Activated CD8-positive, alpha-beta memory T cell treated with anti-CD3 and anti-CD28 coated beads for 4 hours (primary cell): ENCODE measurements at places on chromosomes 2 and 18.

GRCh38 chr2:46521215-46521683, 41.9 kb downstream of the TMEM247 start:
- no peak for DNase-seq

GRCh38 chr2:71898851-71899681, 248.6 kb downstream of the CYP26B1 start:
- no peak for DNase-seq

DNA sequence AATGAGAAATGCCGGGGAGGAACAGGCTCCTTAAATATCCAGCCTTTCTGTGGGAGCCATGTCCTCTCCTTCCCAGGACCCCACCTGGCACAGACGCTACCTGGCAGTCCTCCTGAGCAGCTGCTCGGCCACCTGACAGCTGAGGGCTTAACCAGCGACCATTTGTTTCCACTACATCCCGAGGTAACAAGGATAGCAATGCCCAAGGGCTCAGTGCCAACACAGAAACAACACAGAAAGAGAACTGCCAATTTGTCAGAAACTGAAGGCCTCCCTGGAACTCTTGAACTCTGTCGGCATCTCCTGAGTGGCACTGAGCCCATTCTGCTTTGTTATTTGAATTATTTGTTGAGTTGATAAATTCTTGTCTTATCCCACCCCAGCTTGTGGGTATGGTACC, 122.2 kb upstream of the ARHGAP28 start:
- no peak for DNase-seq

DNA sequence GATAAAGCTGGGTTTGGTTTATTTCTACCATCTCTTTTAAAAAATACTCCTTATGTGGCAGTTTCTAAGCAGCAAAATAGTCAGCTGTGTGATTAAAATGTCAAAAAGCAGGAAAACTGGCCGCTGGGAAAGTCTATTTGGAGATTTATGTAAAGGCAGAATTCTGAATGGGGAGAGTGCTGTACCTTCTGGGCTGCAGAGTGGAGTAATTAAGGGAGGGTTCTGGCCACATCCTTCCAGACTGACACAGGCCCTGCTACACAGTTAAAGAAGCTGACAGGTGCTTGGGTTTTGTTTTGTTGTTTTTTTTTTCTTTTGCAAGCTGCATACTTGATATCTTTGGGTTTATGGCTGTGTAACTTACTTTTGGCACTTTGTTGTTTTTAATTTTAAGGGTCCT, 157.2 kb downstream of the WDSUB1 start:
- no peak for DNase-seq

GRCh38 chr2:172427990-172428831, 825 bp downstream of the ITGA6 start:
- DNase-seq, result peak; percentile 35

- no peak for DNase-seq
Observed at GRCh38 chr2:73897240-73897583, 4.4 kb downstream of the ACTG2 start.

DNA sequence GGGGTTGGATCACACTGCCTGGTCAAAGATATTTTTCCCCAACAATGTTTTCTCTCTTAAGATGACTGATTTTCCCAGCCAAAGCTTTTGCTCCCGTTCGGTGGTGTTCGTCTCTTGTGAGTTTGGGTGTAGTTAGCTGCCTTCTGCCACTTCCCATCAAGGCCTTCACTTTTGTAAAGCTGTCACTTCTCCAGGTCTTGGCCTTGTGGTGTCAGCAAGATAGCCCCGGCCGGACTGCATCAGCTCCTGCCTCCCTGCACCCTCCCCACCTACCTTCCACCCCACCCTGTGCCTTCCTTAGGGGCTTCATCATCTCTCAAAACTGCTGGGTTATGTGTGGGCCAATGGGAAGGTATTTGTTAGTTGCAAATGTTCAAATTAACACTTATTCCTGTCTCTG, 228.9 kb downstream of the BCL11A start:
- no peak for DNase-seq

GRCh38 chr2:171136024-171136423, 24.7 kb downstream of the TLK1 start:
- no peak for DNase-seq

DNA sequence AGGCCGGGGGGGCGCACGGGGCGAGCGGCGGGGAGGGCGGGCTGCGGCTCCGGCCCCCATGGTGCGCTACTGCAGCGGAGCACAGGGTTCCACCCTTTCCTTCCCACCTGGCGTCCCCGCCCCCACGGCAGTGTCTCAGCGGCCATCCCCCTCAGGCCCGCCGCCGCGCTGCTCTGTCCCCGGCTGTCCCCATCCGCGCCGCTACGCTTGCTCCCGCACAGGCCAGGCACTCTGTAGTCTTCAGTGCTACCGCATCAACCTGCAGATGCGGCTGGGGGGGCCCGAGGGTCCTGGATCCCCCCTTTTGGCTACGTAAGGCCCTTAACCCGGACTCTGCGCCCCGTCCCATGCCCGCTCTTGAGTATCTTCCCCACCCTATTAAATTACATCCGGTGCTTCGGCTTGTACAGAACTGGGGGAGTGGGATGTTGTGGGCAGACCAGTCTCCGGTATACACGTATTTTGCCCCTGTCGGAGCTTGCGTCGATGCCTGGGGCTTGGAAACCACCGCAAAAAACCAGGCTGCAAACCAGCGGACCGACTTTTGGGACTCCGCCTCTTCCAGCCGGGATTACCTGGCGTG, 598 bp upstream of the WBP1 start:
- peak; percentile 78 for DNase-seq

DNA sequence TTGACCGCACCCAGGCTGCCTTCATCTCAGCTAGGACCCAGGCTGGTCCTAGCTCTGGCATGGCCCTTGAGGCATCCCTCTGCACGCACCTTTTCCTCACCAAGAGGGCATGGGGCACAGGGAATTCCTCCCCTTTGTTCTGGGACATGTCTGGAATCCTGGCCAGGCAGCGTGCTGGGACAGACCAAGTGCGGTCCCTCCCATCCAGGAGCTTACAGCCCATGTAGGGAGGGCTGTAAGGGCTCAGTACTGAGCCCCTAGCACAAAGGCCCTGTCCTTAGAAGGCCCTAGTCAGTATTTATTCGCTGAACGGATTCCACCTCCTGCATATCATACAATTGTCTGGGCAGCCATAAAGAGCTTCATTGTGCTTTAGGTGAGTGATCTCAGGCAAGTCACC, 3.0 kb downstream of the TMEM37 start:
- no peak for DNase-seq

- no peak for DNase-seq
Observed at GRCh38 chr2:180539541-180539940, 440.9 kb upstream of the UBE2E3 start.

- DNase-seq, result no peak
Observed at GRCh38 chr2:47221039-47221438, 65.9 kb upstream of the STPG4 start.

DNA sequence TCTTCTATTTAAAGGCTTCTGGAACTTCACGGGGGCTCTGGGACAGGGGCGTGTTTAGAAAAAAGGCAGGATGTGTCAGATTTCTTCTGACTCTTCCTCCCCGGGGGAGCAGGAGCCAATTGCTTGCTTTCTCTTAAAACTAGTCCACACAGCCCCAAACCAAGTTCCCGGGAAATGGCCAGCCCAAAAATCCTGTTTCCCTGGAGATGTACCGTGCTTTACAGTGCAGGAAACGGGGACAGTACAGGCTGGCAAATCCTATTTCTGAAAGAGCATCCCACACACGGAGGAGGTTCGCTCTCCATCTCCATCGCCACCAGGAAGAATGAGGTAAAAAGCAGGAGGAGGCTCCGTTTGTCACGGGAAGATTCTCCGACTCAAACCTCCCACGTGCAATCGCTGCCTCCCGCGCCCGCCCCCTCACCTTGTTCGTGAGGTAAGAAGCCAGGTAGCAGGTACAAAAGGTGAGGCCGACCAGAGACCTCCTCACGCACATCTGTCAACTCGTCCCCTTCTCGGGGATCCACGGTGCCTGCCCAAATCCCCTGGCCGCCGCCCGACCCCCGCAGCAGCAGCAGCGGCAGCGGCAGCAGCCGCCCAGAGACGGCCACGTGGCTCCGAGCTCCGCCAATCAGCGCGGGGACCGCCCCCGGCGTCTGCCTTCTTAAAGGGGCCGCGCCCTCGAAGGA, 15.6 kb upstream of the RIOK3 start:
- DNase-seq, result peak; percentile 60

DNA sequence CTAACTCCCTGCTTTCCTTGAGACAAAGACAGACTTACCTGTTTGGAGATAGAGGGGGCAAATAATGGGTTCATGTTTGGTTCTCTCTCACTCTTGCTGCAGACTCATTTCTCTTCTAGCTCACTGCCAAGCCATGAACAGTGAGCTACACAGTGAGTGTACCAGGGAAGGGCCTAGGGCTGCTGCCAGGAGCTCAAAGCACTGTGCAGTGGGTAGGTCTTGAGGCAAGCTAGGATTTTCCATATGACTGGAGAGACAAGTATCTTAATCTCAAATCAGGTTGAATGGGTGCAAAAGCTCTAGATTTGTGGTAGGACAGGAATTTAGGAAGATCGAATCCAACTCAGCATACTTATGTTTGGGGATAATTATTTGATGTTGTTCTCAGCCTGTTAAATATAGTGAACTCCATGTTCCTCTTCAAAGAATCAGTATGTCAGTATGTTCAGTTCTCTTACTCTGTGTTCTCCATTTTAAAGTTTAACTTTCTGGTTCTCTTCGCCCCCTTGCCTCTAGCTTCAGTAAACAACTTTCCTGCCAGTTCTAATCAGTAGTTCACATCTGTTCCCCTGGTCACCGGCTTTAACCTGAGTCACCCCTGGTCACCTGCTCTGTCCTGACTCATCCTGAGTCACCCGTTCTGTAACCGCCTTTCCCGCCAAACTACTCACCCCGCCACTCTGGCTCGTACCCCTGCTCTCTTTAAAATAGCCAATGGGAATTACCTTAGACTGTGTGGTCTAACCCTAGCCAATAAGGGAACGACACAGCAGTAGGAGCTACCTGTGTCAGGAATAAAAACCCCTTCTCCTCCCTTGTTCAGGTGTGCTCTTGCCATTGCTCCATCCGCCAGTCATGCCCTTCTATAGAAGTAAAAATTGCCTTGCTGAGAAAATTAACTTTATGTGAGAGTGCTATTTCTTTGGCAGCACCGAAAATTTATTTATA, 21.9 kb downstream of the SLC25A52 start:
- no peak for DNase-seq

- no peak for DNase-seq
Observed at GRCh38 chr2:215624423-215624829, 188.6 kb upstream of the FN1 start.

DNA sequence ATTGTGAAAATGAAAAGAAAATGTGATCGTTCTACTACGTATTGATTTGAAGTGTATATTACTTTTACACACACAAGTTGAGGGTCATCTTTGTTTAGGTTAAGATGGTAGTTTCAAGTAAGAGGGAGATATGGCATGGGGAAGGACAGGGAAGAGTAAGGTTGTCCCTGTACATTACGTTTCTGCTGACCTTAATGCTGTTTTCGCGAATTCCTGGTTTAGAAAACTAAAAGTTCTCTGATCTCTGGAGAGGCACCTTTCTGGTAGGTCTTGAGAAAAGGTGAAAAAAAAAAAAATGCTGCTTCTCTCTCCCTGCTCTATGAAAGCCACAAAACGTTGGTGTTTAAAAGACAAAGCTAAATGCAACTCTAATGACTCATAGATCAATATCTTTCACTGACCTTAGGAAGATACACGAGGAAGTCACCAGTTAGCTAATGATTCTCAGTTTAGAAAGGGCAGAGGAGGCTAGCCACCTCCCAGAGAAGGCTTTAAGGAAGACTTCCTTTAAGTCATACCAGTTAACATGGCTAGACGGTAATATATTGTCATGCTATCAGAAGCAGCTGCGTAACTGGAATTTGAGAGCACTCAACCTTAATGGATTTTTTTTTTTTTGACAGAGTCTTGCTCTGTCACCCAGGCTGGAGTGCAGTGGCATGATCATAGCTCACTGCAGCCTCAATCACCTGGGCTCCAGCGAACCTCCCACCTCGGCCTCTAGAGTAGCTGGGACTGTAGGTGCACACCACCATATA, 13.2 kb downstream of the TXNDC2 start:
- DNase-seq, result no peak

DNA sequence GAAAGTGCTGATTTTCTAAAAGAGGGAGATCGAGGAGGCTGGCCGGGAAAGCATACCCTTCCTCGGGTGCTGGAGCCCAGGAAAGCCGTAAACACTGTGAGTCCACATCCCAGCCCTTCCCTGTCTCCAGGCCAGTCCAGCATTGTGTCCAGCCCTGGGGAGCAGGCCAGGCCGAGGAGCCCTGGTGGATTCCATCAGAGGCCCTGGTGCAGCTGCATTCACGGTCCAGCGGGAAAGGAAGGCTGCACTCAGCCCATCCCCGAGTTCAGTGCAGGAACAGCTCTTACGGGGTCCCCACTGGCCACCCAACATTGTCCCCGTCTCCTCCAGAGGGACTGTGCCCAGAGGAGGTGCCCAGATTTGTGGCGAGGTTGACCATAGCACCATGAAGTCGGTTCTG, 218.6 kb downstream of the KLHL29 start:
- DNase-seq, result no peak

GRCh38 chr2:172096626-172097547, 5.8 kb downstream of the DLX2 start:
- no peak for DNase-seq

- no peak for DNase-seq
Observed at GRCh38 chr18:31040686-31041270, 1.8 kb downstream of the DSC3 start.

- DNase-seq, result no peak
Observed at GRCh38 chr18:77123320-77124231, 9.0 kb downstream of the MBP start.

DNA sequence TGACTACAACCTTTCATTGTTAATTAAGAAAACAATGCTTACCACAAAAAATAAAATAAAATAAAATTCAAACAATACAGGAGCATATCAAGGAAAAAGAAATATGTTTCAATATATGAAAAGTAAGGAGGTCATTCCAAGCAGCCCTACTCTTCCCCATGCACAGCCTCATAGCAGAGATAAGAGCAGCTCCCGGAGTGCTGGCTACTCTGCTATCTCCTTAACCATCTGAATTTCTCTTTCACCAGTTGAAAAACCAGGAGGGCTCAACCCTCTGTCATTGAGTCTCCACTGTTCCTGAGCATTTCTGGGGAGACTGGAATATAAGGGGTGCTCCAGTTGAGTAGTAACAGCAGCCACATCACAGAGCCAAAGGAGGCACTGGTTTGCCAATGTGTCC, 201.4 kb downstream of the TCF4 start:
- DNase-seq, result no peak
